Activated T-helper 1 cell treated with anti-CD3 and anti-CD28 coated beads, Interleukin-12 subunit alpha, Interleukin-12 subunit beta, Interleukin-2, Interleukin-4 antibody, amounts not matched to agents 30 ng/mL and 10 ng/mL and 1 ng/mL, durations not matched to agents 14 hours and 24 hours and 36 hours (primary cell): ENCODE measurements at places on chromosomes 6 and 20. TPM values are rescaled to one million over a fixed set of nuclear protein-coding genes. Genes with fewer than 3 reads are reported as not detected.
A peak's percentile ranks its signal among the peaks of the same experiment; 100 is the strongest.

Gene ARMH2
- total RNA-seq = not detected in 2 replicates

DNA sequence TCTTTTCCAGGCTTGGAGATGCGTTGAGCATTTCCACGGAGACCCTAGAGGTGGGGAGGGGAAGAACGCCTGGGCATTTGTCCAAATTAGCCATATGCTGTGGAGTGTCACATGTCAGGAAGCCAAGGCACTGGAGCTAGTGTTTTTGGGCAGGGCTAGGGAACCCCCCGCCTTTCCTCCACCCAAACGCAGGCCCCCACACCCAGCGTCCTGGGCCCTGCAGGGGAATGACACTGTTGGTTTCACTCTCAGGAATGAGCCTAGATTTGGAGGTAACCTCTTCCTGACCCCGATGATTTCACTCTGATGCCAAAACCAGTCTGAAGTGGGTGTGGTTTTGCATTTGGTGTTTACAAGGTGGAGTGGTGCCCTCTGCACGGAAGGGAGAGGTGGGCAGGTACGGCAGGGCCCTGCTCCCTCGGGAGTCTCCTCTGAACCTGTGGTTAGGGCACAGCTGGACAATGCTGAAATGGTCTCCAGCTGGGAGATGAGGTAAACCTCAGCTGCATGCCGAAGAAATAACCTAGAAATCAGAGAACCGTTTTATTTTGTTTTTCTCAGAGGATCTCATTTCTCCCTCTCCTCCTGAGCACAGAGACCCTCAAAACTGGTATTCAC, 29.5 kb downstream of the MTHFD1L start:
- H3K27ac ChIP-seq = peak overlapping the region; percentile 52

- peaks cover 44% of the 10 kb centered on the region for H3K27me3 ChIP-seq
- no peak overlapping the region for H3K4me3 ChIP-seq
- no peaks in the 10 kb centered on the region for H3K4me1 ChIP-seq
- no peak for DNase-seq
- no peaks in the 10 kb centered on the region for H3K36me3 ChIP-seq
These were observed 8.5 kb downstream of the GRIK2 start for GRCh38 chr6:101401792-101402621.

Gene KHDC1L
- not detected in 2 replicates for total RNA-seq

Gene TFAP2A
- not detected in 2 replicates for total RNA-seq

GRCh38 chr6:113558966-113559365, 298.2 kb upstream of the MARCKS start:
- no peak for DNase-seq
- no peak overlapping the region for H3K4me3 ChIP-seq
- no peaks in the 10 kb centered on the region for H3K36me3 ChIP-seq
- no peaks in the 10 kb centered on the region for H3K27me3 ChIP-seq
- no peaks in the 10 kb centered on the region for H3K4me1 ChIP-seq

Gene OXT
- not detected in 2 replicates for total RNA-seq

Gene BPIFA1
- not detected in 2 replicates for total RNA-seq

Gene STMND1
- total RNA-seq = not detected in 2 replicates

DNA sequence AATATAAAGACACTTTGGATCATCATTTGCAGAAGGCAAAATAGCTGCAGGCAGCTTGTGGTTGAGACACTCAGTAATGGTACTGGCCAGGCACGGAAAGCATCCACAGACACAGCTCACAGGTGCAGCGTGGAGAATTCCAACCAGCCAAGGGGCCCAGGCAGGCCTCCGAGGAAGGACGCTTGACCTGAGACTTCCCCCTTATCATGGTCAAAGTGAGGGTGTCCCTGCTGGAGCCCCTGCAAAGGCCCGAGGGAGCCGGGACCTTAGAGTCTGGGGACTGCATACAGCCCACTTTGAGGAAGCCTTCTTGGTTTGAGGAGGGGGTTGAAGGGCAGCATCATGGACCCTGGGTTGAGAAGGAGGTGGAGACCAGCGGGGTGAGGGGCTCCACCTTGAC, 15.1 kb upstream of the MYT1 start:
- no peaks in the 10 kb centered on the region for H3K4me1 ChIP-seq
- no peaks in the 10 kb centered on the region for H3K36me3 ChIP-seq
- no peak overlapping the region for H3K27ac ChIP-seq
- H3K27me3 ChIP-seq = no peaks in the 10 kb centered on the region
- H3K4me3 ChIP-seq = no peak overlapping the region
- DNase-seq = no peak

GRCh38 chr6:3403238-3404173, 53.3 kb downstream of the SLC22A23 start:
- no peak overlapping the region for H3K27ac ChIP-seq
- no peak overlapping the region for H3K4me3 ChIP-seq
- DNase-seq = no peak
- no peaks in the 10 kb centered on the region for H3K4me1 ChIP-seq

- peaks cover 9% of the 10 kb centered on the region for H3K4me1 ChIP-seq
- no peak for DNase-seq
- no peak overlapping the region for H3K27ac ChIP-seq
- H3K4me3 ChIP-seq = no peak overlapping the region
These were observed 10.5 kb downstream of the KDM1B start for GRCh38 chr6:18165751-18166150.

DNA sequence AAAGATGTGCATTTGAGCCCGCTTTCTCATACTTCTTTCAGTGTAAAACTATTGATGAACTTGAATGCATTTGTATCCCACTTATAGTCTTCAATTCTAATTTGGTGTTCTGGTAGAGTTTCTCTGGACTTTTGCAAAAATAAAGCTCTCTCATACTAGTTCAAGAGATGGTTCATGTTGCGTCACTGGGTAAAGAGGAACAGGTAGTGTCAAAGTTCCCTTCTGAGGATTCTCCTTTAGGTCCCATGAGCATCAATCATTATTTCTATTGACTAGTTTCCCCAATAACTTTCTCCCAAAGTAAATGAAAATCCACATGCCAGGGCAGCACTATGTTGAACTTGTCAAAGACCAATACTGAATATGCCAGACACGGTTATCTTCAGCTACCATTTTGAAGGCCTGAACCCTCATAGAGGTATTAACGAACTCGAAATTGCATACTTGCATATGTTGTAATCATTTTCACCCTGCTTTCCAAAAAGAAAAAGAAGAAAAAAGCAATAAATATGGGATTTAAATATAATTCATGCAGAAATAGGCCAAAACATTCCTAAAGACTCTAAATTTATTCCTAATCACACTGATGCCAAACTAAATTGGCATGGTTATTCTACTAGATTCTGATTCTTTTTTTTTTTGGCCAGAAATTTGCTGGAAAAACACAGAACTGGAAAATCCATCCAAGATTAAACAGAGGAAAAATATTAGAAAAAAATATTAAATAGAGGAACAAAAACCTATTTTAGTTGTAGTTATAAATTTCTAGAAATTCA, 84.5 kb downstream of the SGK1 start:
- peaks cover 6% of the 10 kb centered on the region for H3K36me3 ChIP-seq
- no peak overlapping the region for H3K27ac ChIP-seq
- no peak overlapping the region for H3K4me3 ChIP-seq
- no peaks in the 10 kb centered on the region for H3K27me3 ChIP-seq
- H3K4me1 ChIP-seq = peaks cover 30% of the 10 kb centered on the region
- DNase-seq = no peak

DNA sequence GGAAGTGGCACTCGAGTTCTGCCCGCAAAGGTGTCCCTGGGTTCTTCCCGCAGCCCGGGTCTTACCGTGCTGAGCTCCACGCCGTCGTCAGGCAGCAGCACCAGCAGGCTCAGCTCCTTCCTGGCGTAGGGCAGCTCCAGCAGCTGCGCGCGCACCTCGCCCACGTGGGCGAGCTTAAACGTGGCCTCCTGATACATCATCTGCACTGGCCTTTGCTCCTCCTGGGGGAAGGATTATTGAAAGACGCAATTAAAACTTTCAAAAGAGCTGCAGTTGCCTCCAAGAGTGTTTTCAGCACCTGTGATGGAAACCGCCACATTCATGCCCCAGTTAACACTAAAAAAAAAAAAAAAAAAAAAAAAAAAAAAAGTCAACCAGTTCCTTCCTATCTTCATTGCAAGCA, 11.3 kb downstream of the SERPINB9 start:
- DNase-seq = peak; percentile 29
- H3K36me3 ChIP-seq = peaks cover 73% of the 10 kb centered on the region
- no peaks in the 10 kb centered on the region for H3K27me3 ChIP-seq
- peaks cover 55% of the 10 kb centered on the region for H3K4me1 ChIP-seq
- H3K4me3 ChIP-seq = peak overlapping the region; percentile 60

GRCh38 chr6:38407192-38407591, 232.5 kb downstream of the BTBD9 start:
- DNase-seq = no peak
- H3K27ac ChIP-seq = no peak overlapping the region
- no peaks in the 10 kb centered on the region for H3K27me3 ChIP-seq
- H3K4me3 ChIP-seq = no peak overlapping the region
- H3K36me3 ChIP-seq = no peaks in the 10 kb centered on the region

DNA sequence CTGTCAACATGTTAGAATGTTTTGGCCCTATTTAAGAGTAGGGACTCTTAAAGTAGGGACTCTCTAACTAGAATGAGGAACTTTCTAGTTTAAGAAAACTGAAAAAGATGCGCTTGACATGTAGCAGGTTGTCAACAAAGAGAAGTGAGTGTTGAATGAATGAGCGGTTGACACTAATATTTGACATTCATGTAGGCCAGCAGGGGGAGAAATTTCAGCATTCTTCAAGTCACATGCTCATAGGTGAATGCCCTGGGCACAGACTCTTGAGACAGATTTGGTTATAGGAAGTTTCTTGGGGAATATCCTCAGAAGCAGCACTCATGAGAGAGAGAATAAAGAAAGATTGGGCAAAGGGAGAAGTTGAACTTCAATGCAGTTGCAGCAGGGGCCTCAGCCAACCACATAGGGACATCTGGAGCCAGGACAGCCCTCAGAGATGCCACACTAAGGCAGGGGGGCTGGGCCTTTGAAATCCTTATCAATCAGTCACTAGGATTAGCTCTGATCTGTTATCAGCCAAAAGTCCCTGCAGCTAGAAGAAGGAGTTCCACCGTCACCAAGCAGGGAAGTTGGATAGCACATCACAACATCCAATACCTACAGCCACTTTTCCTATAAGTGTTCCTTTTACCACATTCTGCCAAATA, 145.1 kb upstream of the FKBP1C start:
- H3K27ac ChIP-seq = no peak overlapping the region
- no peak overlapping the region for H3K4me3 ChIP-seq
- DNase-seq = no peak
- no peaks in the 10 kb centered on the region for H3K4me1 ChIP-seq
